Esophagus muscularis mucosa (tissue), 4 donors: ENCODE measurements at places on chromosomes 7 and 10. TPM values are rescaled to one million over a fixed set of nuclear protein-coding genes. Genes with fewer than 3 reads are reported as not detected.

DNA sequence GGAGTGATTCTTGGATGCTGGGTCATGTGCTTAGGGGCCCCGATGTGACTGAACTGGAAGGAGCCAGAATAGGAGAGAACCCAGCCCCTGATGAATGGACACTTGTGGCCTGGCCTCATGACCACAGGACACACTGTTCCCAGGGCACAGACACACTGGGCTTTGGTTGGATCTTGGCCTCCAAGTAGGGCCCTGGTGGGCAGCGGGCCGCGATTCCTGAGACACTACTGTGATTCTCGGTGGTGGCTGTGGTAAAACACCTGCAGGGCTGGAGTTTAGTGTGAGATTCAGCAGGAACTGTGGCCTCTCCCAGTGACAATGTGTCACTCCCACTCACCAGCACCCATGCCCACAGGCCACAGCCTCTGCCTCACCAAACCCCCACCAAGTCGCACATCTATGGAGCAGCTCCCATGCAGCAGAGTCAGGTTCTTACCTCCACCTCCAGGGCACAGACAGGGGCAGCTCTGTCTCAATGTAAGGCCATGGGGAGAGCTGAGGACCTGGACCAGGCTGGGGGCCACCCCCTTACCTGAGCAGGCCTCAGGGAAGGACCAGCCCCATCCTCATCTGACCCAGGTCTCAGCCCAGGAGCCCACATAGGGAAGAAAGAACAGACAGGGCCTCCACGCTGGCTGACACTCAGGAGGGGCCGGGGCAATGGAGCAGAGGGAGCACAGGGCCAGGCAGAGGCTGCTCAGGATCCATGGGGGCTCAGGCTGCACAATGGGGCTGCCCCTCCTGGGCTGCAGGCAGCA, 33.2 kb upstream of the ZNF716 start:
- no peaks in the 10 kb centered on the region for H3K36me3 ChIP-seq
- no peaks in the 10 kb centered on the region for H3K4me1 ChIP-seq
- H3K4me3 ChIP-seq: no peak overlapping the region
- DNase-seq: peak; percentile 84
- H3K27me3 ChIP-seq: no peaks in the 10 kb centered on the region

- no peak overlapping the region for H3K27ac ChIP-seq
- H3K27me3 ChIP-seq: no peaks in the 10 kb centered on the region
- H3K4me3 ChIP-seq: no peak overlapping the region
- H3K4me1 ChIP-seq: peaks cover 18% of the 10 kb centered on the region
Measured at GRCh38 chr10:78443900-78444571, 410.4 kb downstream of the RPS24 start.

GRCh38 chr7:40782836-40783235, 648.0 kb downstream of the SUGCT start:
- H3K27ac ChIP-seq: no peak overlapping the region
- no peak for DNase-seq

GRCh38 chr10:44704616-44705015, 206.5 kb upstream of the TMEM72 start:
- no peaks in the 10 kb centered on the region for H3K36me3 ChIP-seq
- no peaks in the 10 kb centered on the region for H3K27me3 ChIP-seq
- no peak overlapping the region for H3K27ac ChIP-seq
- H3K4me1 ChIP-seq: no peaks in the 10 kb centered on the region

DNA sequence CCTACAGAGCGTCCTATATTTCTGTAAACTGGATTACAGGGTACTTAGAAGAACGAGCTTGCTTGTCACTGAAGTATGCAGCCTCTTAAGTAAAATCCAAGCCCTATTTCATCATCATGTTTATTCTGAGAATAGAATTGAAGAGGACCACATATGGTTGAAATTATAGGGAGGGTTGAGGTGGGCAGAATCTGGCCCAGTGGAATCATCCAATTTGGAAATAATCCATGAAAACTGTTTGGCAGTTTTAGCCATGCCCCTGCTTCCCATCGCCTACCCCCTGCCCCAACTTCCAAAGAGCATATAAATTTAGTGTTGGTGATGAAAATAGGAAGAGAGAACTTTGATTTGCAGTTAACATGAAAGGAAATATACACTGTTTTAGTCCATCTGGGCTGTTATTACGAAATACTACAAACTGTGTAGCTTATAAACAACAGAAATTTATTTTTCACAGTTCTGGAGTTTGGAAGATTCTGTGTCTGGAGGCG, 150.4 kb downstream of the PRKG1 start:
- DNase-seq: no peak
- H3K4me3 ChIP-seq: peak overlapping the region; percentile 16
- no peaks in the 10 kb centered on the region for H3K36me3 ChIP-seq
- H3K27me3 ChIP-seq: no peaks in the 10 kb centered on the region
- H3K27ac ChIP-seq: no peak overlapping the region

GRCh38 chr7:2958416-2959102, 85.1 kb downstream of the CARD11 start:
- H3K4me1 ChIP-seq: no peaks in the 10 kb centered on the region
- H3K27ac ChIP-seq: no peak overlapping the region
- H3K36me3 ChIP-seq: no peaks in the 10 kb centered on the region
- H3K27me3 ChIP-seq: no peaks in the 10 kb centered on the region

GRCh38 chr7:14962778-14963177, 60.2 kb upstream of the DGKB start:
- no peak overlapping the region for H3K27ac ChIP-seq
- H3K36me3 ChIP-seq: no peaks in the 10 kb centered on the region
- H3K4me3 ChIP-seq: peak overlapping the region; percentile 38
- H3K27me3 ChIP-seq: no peaks in the 10 kb centered on the region
- no peak for DNase-seq

DNA sequence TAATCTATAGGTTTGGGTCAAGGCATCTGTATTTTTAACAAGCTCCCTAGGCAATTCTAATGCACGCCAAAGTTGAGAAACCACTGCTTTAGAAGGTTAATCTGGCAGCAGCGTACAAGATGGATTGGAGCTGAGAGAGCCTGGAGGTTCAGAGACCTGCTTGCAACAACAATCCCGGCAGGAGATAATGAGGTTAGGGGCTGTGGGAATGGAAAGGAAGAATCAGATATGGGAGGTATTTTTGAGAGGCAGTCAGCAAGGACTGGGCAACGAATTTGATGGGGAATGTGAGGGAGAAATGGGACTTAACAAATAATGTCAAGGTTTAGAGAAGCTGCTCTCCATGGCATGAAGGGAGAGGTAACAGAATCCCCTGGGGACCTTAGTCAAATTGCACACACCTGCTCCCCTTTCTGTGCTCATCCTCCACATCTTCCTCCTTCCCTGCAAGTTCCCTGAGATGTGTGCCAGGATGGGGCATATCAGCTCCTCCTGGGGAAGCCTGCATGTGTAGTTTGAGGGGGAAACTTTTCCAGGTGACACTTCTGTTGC, 731.0 kb upstream of the GALNT17 start:
- H3K4me1 ChIP-seq: no peaks in the 10 kb centered on the region
- no peak overlapping the region for H3K27ac ChIP-seq
- peak; percentile 82 for DNase-seq
- no peaks in the 10 kb centered on the region for H3K27me3 ChIP-seq
- H3K4me3 ChIP-seq: no peak overlapping the region

DNA sequence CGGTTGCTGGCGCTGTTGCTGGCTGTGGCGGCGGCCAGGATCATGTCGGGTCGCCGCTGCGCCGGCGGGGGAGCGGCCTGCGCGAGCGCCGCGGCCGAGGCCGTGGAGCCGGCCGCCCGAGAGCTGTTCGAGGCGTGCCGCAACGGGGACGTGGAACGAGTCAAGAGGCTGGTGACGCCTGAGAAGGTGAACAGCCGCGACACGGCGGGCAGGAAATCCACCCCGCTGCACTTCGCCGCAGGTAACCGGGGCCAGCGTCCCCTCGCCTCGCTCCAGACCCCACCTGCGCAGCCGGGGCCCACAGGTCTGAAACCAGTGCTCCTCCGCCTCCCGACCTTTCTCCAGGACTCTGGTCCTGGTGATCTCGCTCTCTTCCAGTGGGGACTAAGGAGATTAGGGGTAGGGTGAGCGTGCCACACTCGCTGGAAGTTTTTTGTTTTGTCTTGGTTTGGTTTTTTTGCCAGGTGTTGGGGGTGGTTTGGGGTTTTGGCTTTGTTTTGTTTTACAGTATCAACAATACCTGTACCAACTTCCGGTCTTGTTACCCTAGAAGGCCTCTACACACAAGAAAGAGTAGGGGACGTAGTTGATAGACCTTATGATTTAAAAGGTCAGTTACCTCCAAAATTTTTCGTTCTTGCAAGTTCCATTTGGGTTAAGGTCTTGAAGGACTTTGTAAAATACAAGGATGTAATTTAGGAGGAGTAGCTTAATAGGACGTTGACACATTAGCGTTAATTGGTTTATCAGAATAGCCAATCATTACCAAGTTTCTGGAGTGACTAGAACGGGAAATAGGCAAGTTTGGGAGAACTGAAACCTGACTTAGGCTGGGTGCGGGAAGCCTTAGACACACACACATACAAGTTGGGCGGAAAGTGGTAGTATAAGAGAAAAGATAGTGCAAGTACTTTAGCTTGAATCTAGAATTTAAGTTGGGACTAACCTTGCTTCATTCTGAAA, 704 bp downstream of the TNKS2 start:
- no peaks in the 10 kb centered on the region for H3K27me3 ChIP-seq
- peak overlapping the region; percentile 97 for H3K4me3 ChIP-seq
- peak overlapping the region; percentile 99 for H3K27ac ChIP-seq
- peaks cover 38% of the 10 kb centered on the region for H3K4me1 ChIP-seq
- no peaks in the 10 kb centered on the region for H3K36me3 ChIP-seq

- H3K4me1 ChIP-seq: no peaks in the 10 kb centered on the region
- no peak overlapping the region for H3K4me3 ChIP-seq
- H3K27me3 ChIP-seq: no peaks in the 10 kb centered on the region
- no peak overlapping the region for H3K27ac ChIP-seq
- H3K36me3 ChIP-seq: no peaks in the 10 kb centered on the region
Measured at GRCh38 chr10:26544932-26545331, 106.8 kb downstream of the APBB1IP start.

Gene AGR3
- not detected for total RNA-seq

Gene OGDHL
- total RNA-seq: 0.42 TPM
